ENCODE measurements at places on chromosomes 7 and 10. TPM values are rescaled to one million over a fixed set of nuclear protein-coding genes. Genes with fewer than 3 reads are reported as not detected.
A peak's percentile ranks its signal among the peaks of the same experiment; 100 is the strongest.

- DNase-seq: no peak
Measured at GRCh38 chr7:85000735-85001350, 186.0 kb downstream of the SEMA3D start.

The IQUB gene
- 0.49 TPM for total RNA-seq

DNA sequence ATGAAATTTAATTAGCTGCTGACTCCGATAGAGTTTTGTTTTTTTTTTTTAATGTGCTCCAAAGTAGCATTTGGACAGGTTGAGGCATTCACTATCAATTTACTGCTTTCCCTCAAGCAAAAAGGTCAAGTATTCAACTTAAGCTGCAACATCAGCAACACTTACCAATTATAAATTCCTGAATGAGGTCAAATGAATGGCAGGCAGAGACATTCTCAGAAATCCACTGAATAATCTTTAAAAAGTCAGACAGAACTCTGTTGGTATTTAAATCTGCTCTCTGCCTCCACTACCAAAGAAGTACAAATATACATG, 62.8 kb downstream of the GSAP start:
- no peak for DNase-seq

The NRP1 gene
- total RNA-seq: 108 TPM

GRCh38 chr7:44395067-44395466, 69.7 kb upstream of the CAMK2B start:
- DNase-seq: no peak

GRCh38 chr7:44998153-44998871, 1.7 kb upstream of the CCM2 start:
- peak; percentile 45 for DNase-seq

The GIMAP8 gene
- 5.4 TPM for total RNA-seq

Measured in skin of body (tissue), 3 donors.